ENCODE measurements at places on chromosomes 16 and 17. TPM values are rescaled to one million over a fixed set of nuclear protein-coding genes. Genes with fewer than 3 reads are reported as not detected.

DNA sequence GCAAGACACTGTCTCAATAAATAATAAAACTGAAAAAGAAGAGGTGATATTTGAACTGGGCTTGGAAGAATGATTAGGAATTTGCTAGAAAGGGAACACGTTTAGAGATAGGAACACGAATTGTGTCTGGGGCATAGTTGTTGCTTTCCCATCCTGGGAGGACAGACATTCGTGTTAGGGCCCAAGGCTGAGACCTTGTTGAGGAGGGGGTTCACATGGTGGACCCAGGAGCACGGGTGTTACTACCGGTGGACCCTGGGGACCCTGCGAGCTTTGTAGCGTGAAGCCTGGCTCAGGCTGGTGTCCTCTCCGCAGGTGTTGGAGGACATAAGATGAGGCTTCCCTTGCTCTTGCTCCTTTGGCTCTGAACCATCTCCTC is 1.2 kb downstream of the ACSF3 start:
- no peak for DNase-seq

- DNase-seq: no peak
Observed at GRCh38 chr17:6097005-6097279, 26.8 kb downstream of the WSCD1 start.

DNA sequence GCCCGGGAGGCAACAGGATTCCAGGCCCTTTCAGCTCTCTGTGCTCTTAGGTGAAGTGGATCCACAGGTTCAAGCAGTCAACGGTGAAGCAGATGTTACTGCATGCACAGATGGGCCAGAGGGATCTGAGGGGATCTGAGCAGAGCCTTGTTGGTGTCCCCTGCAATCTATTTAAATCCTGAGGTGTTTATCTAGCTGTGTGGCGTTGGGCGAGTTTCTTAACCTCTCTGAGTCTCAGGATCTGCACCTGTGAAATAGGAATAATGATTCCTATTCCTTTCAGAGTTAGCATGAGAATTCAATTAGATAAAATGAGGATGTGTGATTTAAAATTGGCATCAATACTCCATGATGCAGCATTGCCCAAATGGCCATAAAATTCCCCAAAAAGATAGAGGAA is 237.3 kb upstream of the CDH5 start:
- no peak for DNase-seq

DNA sequence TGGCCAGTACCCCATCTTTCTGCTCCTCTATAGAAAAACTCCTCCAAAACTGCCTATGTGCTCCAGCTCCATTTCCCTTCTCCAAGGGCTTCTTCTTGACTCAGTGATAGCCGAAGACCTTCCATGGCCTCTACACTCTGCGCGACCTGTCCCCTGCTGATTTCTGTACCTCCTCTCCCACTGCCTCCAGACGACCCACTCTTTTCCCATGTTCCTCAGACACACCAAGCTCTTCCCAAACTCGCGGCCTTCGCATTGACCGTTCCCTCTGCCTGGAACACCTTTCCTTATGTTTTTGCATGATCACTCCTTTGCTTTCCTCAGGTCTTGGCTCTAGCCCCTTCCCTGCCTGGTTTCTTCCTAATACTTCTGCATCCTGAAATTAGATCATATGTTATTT is 255.6 kb upstream of the SDK2 start:
- DNase-seq: no peak

GRCh38 chr17:79132271-79133064 is 57.8 kb downstream of the ENGASE start:
- DNase-seq: no peak

- DNase-seq: no peak
Observed at GRCh38 chr17:46205975-46206374, 12.7 kb upstream of the KANSL1 start.

GRCh38 chr16:12925026-12925800 is 23.8 kb downstream of the SHISA9 start:
- DNase-seq: no peak

DNA sequence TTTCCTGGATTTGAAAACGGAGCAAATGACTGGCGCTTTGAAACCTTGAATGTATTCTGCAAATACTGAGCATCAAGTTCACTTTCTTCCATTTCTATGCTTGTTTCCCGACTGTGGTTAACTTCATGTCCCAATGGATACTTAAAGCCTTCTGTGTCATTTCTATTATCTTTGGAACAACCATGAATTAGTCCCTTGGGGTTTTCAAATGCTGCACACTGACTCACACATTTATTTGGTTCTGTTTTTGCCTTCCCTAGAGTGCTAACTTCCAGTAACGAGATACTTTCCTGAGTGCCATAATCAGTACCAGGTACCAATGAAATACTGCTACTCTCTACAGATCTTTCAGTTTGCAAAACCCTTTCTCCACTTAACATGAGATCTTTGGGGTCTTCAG is 32.3 kb downstream of the BRCA1 start:
- no peak for DNase-seq

WSCD1 gene
- 45.0 TPM for polyA plus RNA-seq

FSCN2 gene
- 2.8 TPM for polyA plus RNA-seq

CEP295NL gene
- 0.79 TPM for polyA plus RNA-seq

NKD1 gene
- 13.1 TPM for polyA plus RNA-seq
